Neural crest cell (in vitro differentiated cells): ENCODE measurements at places on chromosomes 5 and 9.

- no peak for DNase-seq
Measured at GRCh38 chr9:70065572-70065971, 21.9 kb downstream of the MAMDC2 start.

DNA sequence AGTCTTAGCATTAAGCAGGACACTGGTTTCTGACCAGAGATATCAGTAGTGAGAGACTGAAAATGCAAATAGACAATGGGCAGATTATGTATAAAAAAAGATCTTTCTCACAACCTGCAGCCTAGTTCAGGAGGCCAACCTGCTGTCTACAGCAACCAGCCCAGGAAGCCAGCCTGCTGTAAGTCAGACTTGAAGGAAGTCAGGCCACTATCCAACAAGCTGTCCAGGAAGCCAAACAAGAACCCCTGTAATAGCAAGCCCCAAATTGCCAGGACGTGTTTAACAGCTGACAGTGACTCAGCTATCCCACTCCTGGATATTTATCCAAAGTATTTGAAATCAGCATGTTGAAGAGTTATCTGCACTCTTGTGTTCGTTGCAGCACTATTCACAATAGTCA is 121.8 kb upstream of the SPIN1 start:
- no peak for DNase-seq

DNA sequence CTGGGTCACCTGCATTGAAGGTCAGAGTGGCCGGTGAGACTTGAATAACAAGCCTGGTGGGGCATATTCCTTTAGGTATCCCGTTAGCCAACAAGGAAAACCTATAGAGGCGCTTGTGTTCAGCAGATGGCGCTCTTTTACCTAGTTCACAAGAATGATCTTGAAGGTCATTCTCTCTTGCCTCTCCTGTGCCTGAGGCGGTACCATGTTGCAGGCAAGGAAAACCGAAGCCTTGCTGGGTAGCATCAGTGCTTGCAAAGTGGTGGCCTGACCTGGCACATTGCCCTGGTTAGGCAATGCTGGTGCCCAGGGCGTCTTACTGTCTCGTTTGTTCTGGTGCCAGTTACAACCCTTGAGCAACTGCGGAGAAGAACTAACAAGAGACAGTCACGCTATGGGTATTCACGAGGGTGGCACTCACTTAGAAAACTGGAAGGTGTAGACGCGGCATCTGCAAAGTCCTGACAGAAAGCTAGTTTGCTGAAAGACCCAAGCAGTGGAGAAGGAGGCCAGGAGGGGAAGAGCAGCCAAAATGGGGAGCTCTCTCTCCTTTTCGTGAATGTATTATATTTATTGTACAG is 56.7 kb downstream of the AOPEP start:
- peak; percentile 50 for DNase-seq

DNA sequence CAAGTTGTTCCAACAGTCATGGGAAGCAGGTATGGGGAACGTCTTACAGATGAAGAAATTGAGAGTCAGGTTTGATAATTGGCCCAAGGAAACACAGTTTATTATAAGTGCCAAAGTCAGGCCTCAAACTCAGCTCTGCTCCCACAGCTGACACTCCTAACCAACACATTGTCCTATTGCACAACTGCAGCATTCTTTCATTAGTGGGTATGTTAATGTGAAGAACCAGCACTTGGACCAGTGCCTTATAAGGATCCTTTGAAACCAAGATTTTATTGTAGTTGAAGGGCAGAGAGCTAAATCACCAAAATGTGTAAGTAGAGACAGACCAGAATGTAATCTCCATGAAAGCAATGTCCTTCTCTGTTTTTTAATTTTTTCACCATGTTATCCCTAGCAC is 56.1 kb downstream of the GRIA1 start:
- no peak for DNase-seq

- DNase-seq, result no peak
Measured at GRCh38 chr5:36334315-36334714, 32.6 kb upstream of the RANBP3L start.

- no peak for DNase-seq
Measured at GRCh38 chr9:125183054-125183453, 6.5 kb downstream of the PPP6C start.

DNA sequence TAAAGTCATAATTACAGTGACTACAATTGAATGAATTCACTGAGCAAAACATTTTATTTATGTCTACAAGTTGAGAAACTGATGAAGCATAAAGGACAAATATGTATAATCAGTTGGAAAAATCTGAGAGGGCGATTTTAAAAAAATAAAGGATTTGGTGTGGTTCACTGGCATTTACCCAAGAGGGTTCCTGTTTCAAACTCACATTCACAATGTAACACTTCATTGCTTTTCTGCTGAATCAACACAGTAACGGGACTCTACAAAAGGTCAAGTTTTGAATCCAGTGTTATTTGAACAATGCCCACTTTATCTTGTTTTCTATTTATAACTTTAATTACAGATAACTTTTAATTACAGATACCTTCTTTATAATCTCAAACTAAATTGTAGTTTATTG is 138.6 kb downstream of the NUDT12 start:
- no peak for DNase-seq

DNA sequence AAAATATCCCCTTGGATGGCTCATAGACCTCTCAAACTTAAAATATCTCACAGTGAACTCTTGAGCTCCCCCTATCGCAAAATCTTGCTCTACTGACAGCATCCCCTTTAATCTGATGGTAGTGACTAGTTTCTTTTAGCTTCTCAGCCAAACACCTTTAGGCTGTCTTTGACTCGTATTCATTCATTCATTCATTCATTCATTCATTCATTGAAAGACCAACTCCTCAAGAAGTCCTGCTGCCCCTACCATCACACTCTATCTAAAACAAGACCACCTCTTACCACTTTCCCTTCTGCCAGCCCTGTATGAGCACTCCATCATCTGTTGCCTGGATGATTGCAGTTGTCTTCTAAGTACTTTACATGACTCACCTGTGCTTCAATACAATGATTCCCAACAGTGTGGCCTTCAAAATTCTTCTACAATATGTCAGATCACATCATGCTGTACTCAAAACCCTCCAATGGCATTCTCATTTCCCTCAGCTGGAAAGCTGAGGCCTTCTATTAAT is 46.8 kb downstream of the ITGA2 start:
- peak; percentile 5 for DNase-seq

GRCh38 chr5:87394411-87395165 is 18.1 kb downstream of the CCNH start:
- no peak for DNase-seq

DNA sequence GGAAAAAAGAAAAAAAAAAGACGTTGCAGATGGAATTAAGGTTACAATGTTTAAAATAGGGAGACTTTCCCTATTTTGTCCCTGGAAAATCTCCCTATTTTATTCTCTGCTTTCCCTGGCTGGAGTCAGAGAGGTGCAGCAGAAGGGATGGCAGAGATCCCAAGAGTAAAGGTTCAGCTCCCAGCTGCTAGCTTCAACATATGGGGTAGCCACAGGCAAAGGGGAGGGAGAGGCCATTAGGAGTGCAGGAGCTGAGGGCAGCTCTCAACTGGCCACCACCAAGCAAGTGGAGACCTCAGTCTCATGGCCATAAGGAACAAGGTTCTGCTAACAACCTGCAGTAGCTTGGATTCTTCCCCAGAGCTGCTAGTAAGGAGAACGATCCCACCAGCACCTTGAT is 367.0 kb upstream of the DAP start:
- no peak for DNase-seq

GRCh38 chr5:173761178-173761513 is 127.0 kb upstream of the CPEB4 start:
- DNase-seq, result no peak

- DNase-seq, result no peak
Measured at GRCh38 chr5:176497852-176498251, 39.4 kb downstream of the RNF44 start.

- no peak for DNase-seq
Measured at GRCh38 chr9:2180704-2181103, 165.6 kb downstream of the SMARCA2 start.

DNA sequence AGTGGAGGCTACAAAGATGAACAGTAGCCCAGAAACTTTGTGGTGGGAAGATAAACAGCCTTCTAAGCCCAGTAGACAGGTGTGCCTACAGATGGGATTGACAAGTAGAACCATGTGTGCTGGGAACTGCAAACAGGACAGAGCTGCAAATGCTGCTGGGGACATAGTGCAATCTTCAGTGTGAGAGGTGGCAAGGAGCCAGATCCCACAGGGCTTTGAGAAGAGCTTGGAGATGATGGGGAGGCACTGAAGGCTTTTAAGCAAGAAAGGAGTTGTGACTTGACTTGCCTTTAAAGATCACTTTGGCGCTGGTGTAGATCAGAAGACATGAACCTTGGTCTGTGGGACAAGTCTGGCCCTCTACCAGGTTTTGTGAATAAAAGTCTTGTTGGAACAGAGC is 675.2 kb downstream of the ACTL7B start:
- no peak for DNase-seq

DNA sequence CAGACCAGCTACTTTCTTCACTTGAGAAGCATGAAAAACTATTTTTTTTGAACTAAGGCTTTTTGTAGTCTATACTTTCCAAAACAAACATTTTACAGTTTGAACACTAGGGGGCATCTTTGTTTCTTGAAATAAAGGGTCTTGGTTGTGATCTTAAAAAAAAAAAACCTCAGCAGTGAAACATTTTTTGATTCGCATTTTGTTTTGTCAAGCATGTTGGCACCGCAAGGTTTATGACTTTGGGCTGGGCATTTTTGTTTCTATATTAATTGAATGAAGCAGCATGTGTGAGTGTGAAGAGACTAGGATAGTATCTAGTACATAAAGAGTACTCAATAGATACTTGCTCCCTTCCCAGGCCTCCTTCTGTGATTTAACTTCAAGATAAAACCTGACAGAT is 31.6 kb upstream of the ACOT12 start:
- DNase-seq, result no peak

DNA sequence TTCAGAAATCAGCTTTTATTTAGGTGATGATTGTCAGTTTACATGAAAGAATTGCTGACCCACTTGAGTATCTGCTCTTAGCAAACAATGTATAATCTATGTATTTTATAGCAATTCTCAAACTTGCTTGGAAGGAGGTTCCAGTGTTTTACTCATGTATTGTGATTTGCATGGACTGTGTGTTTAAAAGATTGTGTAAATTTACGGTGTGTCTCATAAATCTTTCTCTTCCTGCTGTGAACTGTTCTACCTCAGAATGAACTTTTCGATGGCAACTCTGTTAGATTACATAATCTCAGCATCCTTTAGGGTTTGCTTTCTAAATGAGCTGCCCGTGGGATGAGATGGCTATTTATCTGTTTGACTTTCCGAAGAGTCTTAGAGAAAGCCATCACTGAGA is 122.5 kb downstream of the MEF2C start:
- no peak for DNase-seq

GRCh38 chr9:124121725-124122124 is 110.2 kb downstream of the LHX2 start:
- no peak for DNase-seq

DNA sequence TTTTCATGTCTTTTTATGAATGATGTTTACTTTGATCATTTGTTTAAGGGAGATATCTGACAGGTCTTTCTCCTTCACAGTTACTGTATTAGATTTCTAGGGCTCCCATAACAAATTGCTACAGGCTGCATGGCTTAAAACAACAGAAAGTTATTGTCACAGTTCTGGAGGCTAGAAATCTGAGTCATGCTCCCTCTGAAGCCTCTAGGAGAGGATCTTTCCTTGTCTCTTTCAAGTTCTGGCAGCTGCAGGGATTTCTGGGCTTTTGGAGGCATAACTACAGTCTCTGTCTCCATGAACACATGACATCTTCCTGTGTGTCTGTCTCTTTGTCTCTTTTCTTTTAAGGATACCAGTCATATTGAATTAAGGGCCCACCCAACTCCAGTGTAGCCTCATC is 557.3 kb upstream of the SEMA6A start:
- no peak for DNase-seq

DNA sequence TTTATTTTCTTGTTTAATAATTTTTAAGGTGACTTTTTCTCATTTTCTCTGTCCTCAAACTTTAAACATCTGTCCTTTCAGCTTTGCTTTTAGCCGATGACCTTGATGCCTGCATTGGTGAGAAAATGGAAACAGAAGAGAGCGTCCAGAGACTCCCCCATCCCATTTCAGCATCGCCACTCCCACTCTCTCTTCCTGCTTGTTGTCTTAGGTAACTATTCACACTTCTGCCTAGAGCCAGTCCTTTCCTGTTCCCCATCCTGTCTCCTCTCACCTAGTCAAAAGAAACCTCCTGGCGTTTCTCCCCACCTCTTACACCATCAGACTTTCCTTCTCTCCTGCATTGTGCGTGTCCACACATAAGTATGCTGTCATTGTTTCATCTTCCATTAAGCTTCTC is 124.6 kb downstream of the MAST4 start:
- DNase-seq, result no peak

DNA sequence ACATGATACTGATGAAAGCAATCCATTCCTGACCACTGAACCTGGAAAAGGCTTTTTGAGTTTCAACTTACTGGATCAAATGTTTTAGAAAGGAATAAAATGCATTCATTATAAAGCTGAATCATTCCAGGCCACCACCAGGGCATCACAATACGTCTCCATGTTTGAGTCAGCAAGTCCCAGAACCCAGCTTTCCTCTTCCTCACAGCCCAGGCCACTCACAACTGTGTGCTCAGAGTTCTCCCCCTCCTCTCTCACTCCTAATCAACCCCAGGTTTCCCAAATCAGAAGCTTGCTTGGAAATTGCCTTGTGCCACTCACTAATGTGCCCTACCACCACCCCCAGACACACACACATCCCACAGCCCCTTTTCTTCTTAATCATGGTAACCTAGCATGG is 91.7 kb downstream of the GNA14 start:
- DNase-seq, result no peak

DNA sequence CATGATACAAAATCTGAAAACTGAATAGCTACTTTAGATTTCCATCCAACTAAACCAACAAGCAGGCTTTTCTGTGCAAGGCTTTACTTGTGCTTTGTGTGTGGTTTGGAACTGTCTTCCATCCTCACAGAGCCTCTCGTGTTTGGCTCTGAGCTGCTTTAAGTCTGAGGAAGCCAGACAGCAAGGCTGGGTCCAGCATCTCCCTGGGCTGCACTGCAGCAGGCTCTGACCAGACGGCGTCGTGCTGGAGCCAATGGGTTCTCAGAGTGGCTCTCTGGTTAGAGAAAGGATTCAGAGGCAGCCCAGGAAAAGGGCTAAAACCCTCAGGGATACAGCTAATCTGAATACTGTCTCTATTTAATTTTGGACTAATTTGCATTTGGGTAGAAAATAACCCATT is 207.9 kb upstream of the EFNA5 start:
- DNase-seq, result no peak

DNA sequence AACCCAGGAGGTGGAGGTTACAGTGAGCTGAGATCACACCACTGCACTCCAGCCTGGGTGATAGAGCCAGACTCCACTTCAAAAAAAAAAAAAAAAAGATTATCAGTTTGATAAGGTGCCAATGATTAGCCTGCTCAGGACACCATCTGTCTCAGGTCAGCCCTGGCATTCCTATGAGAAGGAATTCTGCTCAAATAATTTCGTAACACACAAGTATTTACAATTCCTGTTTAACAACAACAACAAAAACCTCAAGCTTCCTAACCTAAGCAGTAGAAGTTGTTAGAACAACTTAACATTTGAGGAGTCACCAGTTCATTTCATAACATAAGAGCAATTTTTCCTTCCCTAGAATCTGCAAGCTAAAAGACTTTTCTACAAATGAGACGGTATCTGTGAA is 85.0 kb downstream of the LHFPL2 start:
- DNase-seq, result no peak
